A673 (cell line): ENCODE measurements at places on chromosomes 7 and 10. TPM values are rescaled to one million over a fixed set of nuclear protein-coding genes. Genes with fewer than 3 reads are reported as not detected.

The CRYGN gene
- total RNA-seq = 0.13 TPM in 2 replicates

- no peak overlapping the region for H3K27ac ChIP-seq
- no peaks in the 10 kb centered on the region for H3K27me3 ChIP-seq
- peaks cover 27% of the 10 kb centered on the region for H3K4me1 ChIP-seq
- DNase-seq = no peak
Measured at GRCh38 chr10:34737772-34738169, 77.3 kb downstream of the PARD3 start.

DNA sequence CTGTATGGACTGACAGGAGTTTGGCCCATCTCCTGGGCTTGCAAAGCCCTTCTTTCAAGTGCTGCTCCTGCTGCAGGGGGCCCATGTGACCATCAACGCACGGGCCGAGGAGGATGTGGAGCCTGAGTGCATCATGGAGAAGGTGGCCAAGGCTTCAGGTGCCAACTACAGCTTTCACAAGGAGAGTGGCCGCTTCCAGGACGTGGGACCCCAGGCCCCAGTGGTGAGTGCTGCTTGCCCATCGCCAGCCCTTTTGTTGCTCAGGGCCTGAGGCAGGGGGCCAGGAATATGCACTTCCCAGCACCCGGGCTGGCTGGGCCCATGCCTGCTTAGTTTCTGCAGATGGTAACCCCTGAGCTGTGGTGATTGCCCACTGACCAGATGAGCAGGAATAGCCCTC lies 8.7 kb downstream of the PGAM2 start:
- no peaks in the 10 kb centered on the region for H3K27me3 ChIP-seq
- no peaks in the 10 kb centered on the region for H3K4me1 ChIP-seq
- H3K36me3 ChIP-seq = peaks cover 58% of the 10 kb centered on the region
- no peak overlapping the region for H3K4me3 ChIP-seq

The SLC18A2 gene
- total RNA-seq = 0.06 TPM in 1 of 2 replicates, not detected in the other

DNA sequence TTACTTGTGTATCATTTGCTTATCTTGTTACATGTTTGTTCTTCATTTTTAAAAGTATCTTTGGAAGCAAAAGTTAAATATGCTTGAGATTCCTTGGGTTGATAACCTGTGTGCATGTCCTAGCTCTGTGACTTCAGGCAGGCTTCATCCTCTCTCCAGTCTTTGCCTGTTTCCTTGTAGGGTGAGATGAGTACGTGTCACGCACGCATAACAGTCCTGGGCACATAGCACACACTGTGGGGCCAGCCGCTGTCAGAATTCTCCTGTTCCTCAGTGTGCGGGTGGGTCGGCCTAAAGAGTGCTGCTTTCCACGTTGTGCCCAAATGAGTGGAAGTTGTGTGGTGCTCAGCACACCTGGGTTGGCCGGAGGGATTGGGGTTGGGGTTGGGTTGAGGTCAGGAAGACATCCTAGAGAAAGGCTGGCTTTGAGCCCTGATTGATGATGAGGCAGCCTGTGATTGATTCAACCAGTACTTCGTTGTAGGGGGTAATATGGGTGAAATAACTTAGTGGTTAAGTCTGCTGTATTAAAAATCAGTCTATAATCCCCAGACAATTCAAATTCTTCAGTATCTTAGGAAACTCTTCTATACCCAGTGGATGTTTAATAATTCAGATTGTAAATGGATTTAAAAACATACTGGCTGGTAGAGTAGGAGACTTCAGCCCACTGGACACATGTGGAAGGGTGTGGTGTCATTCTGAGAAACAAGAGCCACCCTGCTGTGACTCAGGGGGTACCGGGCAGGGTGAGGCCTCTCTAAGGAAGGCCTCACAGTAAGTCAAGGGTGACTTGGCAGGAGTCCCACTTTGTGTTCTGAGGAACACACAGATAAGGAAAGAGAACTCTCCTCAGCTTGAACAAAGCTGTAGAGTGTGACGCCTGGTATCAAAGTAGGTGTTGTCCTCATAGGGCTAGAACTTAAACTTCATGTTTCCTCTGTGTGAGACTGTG lies 54.8 kb downstream of the DAGLB start:
- H3K4me1 ChIP-seq = no peaks in the 10 kb centered on the region
- no peak overlapping the region for H3K4me3 ChIP-seq
- DNase-seq = no peak
- peaks cover 26% of the 10 kb centered on the region for H3K36me3 ChIP-seq
- H3K27me3 ChIP-seq = no peaks in the 10 kb centered on the region

The UCN3 gene
- not detected in 2 replicates for total RNA-seq
